ENCODE measurements at places on chromosomes 4 and X.

- no peak for DNase-seq
Measured at GRCh38 chr4:139889901-139890300, 224.3 kb downstream of the MGST2 start.

DNA sequence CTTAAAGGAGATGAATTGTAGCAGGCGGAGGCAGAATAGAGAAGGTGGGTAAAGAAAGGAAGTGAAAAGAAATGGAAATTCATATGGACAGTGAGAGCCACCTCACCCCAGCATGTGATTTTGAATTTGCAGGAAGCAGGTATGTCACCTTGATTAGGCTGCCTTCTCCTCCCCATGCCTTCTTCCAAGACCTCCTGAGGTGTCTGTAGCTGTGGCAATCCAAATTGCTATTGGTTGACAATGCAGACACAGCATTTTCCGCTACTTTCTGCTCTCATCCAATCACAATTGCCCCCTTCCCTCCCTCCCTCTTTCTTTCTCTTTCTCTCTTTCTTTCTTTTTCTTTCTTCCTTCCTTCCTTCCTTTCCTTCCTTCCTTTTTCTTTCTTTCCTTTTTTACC lies 38.5 kb downstream of the RAB33B start:
- no peak for DNase-seq

DNA sequence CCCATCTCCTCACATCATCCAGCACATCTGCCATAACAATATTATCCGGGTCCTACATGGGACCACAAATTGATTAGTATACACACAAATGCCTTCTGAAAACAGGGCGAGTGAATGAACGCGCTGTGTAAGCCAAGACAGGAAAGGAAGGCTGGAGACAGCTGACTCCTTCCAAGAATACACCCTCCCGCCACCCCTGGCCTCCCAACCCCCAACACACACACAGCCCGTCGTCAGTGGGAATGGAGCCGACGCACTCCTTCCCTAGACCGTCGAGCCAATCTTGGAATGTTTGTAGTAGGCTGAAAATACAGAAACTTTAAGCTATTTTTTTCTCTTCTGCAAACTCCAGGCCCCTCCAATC lies 319 bp upstream of the MAGEH1 start:
- no peak for DNase-seq

- no peak for DNase-seq
Measured at GRCh38 chr4:28341784-28342183, 1481.1 kb downstream of the STIM2 start.

- no peak for DNase-seq
Measured at GRCh38 chr4:107258359-107258758, 222.2 kb upstream of the DKK2 start.

GRCh38 chr4:7945709-7946380 lies 6.2 kb upstream of the AFAP1 start:
- no peak for DNase-seq

DNA sequence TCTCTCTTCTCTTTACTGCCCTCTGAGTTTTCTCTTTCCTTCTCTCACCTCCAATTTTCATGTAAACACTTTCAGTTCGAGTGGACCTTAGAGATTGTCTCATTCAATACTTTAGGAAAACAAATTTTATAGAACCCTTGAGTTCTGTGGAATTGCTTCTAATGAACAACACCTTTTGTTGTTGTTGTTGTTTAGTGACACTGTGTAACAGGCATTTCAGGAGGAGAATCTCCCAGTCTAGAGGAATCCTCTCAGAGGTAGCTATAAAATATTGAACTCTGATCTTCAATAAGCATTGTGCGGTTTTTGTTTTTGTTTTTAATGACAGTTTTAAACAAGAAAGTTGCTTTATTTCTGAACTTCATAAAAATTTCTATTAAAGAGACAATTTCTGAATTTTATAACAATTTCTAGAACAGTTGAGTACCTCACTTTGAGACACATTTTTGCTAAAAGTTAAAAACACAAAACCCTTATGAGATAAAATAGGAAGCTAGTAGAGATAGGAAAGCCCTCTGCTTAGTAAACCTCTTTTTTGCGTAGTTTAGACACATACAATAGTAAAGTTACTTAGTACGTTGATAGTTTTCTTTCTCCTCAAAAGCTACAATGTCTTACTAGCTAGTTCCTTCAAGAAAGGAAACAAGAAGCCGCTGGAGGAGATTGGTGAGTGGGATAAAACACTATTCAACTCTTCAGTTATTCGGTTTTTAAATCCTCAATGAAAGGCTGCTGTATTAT lies 38.8 kb downstream of the CLCN3 start:
- DNase-seq: no peak

- DNase-seq: no peak
Measured at GRCh38 chr4:185207466-185207865, 1.9 kb upstream of the SNX25 start.

DNA sequence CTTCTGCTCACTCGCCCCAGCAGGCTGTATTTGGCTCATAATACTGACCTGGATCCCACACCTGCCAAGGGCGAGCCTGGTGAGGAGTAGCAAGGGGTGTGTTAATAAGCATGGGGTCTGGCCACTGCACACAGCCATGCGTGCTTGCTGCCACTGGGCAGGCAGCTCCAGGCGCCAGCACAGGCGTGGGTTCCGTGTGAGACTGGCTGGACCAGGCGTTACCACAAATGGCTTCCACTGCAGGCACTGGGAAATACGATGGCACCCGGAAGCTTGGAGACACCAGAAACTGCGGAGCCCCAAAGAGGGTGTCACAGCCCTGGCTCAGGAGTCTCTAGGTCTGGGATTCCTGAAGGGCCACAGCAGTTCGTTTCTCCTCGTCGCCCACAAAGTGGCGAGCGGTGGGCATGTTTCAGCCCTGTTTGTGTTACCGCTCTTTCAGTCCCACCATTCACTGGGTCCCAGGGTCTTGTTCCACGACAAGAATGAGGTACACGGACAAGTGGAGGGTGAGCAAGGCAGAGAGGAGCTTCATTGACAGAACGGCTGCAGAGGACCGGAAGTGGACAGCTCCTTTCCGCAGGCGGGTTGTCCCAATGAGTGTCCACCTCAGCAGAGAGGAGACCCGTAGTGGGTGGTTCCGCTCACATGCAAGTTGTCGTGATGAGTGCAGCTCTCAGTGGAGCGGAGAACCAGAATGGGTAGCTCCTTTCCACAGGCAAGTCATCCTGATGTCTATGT lies 428.9 kb downstream of the EPHA5 start:
- no peak for DNase-seq

GRCh38 chrX:153685751-153686696 lies 1.7 kb upstream of the SLC6A8 start:
- DNase-seq: no peak

GRCh38 chr4:147772459-147772969 lies 40.6 kb downstream of the ARHGAP10 start:
- no peak for DNase-seq

- no peak for DNase-seq
Measured at GRCh38 chr4:98617358-98618047, 40.9 kb downstream of the TSPAN5 start.

GRCh38 chr4:88609387-88609786 lies 17.1 kb downstream of the HERC3 start:
- no peak for DNase-seq

DNA sequence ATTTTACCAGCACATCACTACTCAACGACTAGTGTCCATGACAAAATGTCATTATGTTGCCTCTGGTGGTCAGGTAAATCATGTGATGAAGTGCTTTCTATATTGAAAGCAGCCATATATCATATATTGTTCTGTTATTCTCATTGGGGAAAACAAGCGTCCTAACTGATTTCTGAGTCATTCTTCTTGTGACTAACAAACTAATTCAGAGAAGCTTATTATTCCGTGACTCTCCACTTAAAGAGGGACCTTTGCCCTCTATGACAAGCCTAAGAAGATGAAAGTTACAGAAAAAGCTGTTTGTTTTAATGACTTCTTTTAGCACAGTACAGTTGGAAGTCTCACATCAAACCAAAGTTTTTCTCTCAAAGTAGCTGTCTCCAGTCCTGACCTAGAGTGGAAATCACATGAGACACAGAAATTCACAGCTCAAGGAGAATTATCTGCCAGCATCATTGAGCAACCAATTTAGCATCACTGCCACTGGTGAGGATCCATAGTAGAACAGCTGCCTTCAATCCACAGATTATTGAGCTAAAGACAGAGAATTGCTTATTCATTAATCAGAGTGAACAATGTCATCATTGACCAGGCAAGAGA lies 36.4 kb downstream of the ASB9 start:
- no peak for DNase-seq

DNA sequence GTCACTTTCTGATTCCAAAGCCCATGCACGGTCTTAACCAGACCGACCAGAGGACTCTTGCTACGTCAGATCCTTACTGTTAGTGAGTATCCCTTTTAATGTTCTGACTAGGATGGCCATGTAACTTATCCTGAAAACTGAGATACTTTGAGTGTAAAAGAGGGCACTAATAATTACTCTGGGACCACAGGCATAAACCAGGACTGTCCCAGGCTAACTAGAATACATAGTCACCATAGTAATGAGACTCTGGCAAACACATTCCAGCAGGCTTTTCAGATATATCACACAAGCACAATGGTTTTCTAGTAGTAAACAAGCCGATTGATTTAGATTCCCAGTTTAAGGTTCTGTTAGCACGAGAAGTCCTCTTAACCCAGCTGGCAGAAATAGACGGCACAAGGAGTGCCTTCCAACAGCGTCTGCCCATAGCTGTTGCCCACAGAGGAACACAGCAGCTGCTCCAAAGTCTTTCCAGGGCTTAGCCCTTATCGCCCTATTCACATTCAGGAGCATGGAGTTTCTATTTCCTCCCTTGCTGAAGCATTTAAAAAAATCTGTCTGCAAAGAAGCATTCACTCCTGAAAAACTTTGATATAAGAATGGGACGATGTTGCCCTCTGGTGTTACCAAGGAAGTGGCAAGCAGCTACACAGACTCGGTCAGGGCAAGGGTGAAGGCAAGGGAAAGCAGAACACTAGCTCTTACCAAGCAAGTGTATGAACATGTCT lies 92.4 kb downstream of the CXCL13 start:
- no peak for DNase-seq

GRCh38 chr4:25103418-25103817 lies 56.8 kb downstream of the SEPSECS start:
- DNase-seq: no peak

GRCh38 chrX:1835056-1835455 lies 220.2 kb downstream of the ASMT start:
- no peak for DNase-seq

DNA sequence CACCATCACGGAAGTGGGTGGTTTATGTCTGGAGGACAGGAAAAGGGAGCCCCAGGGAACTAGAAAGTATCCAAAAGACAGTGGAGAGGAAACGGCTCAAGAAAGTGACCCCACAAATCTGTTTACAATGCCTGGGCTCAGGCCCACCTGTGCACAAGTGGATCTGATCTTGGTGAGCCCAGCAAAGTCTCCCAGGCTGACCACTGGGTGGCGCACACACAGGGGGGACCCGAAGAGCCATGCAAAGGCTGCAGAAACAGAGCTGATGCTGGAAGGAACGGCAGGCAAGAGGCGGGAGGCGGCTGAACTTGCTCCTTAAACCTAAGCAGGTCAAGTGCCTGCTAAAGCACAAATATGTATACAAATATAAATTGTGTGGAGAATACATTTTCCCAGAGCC lies 9.6 kb downstream of the HAUS7 start:
- no peak for DNase-seq

- no peak for DNase-seq
Measured at GRCh38 chr4:141153751-141154510, 20.7 kb upstream of the RNF150 start.

DNA sequence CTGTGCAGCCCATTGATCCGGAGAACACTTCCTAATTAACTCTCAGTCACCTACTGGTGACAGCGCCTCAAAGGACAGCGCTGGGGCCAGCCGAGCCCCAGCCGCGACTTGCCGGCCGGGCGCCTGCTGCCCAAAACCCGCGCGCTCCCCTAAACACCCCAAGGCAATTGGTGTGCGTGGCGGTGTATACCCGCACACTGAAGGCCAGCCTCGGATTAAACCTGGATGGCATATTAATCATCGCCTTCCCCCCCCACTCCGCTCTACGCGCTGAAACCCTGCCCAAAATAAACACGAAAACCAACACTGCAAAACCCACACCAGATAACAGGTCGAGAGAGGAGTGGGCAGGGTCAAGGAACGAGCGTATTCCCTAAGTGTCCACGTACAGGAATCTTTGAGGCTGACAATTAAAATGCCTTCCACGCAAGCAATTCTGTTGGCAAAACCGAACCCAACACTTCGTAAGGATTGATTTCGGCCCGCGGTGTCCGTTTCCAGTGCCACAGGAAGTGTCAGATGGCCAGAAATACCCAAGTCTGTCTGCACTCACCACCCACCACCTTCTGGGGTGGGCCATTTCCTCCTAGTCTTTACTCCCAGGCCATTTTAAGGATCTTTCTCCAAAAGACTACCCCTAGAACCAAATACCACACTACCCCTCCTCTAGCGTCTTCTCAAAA lies 2.7 kb downstream of the BCOR start:
- no peak for DNase-seq

GRCh38 chr4:15547392-15547791 lies 77.7 kb downstream of the CC2D2A start:
- DNase-seq: no peak

DNA sequence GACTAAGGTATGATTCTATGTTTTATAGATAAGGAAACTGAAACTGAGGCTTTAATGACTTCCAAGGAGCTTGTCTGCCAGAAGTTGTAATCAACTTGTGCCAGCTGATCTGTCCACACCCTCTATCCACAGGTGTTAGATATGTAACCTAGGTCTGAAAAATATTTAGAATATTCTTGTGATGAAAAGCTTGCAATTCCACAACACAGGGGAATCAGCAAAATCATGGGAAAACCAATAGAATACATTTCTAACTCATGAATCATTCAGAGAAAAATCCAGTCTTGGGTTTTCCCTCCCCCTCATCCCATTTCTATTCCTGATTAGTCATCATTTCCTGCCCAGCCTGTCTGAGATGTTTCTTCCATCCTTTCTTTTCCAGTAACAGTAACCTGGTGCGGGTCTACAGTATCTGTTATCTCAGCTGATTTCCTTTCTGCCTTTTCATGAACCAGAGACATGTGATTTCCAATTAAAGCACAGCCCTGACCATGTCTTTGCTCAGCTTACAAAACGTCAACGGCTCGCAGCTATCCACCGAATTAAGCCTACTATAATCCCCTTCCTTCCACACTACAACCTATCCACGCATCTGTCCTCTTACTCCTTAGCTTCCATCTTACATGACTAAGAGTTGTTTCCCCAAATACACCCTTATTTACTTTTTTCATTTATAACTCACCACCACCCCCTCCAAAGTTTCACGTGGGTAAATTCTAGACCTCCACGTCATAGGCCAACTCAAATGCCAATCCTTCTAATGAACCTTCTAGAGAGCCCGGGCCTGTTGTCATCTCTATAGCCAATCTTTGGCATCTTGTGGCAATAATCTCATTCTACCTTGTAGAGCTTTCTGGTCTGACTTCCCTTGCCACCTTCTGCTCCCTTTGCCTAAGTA lies 961 bp upstream of the NOCT start:
- DNase-seq: no peak

GRCh38 chr4:2944586-2945526 lies 18.4 kb downstream of the NOP14 start:
- no peak for DNase-seq

- no peak for DNase-seq
Measured at GRCh38 chrX:136880003-136880451, 498 bp downstream of the RBMX start.

- DNase-seq: no peak
Measured at GRCh38 chr4:116636917-116637316, 448.5 kb downstream of the TRAM1L1 start.
